ENCODE measurements at places on chromosomes 7 and 10.

GRCh38 chr7:139936760-139937310 is 107.8 kb downstream of the TBXAS1 start:
- H3K27ac ChIP-seq, result no peak overlapping the region
- no peaks in the 10 kb centered on the region for H3K27me3 ChIP-seq
- H3K4me1 ChIP-seq, result no peaks in the 10 kb centered on the region
- H3K36me3 ChIP-seq, result no peaks in the 10 kb centered on the region
- no peak for DNase-seq

GRCh38 chr7:54987772-54988171 is 31.0 kb upstream of the EGFR start:
- no peaks in the 10 kb centered on the region for H3K4me1 ChIP-seq
- H3K36me3 ChIP-seq, result no peaks in the 10 kb centered on the region
- H3K27me3 ChIP-seq, result no peaks in the 10 kb centered on the region
- no peak for DNase-seq

- no peaks in the 10 kb centered on the region for H3K4me1 ChIP-seq
- H3K27ac ChIP-seq, result no peak overlapping the region
- H3K27me3 ChIP-seq, result no peaks in the 10 kb centered on the region
- no peak overlapping the region for H3K4me3 ChIP-seq
Observed at GRCh38 chr10:52332815-52333214, 18.7 kb downstream of the DKK1 start.

GRCh38 chr10:77636967-77637531 is 559 bp downstream of the KCNMA1 start:
- no peak overlapping the region for H3K27ac ChIP-seq
- H3K4me1 ChIP-seq, result no peaks in the 10 kb centered on the region
- no peak for DNase-seq
- H3K27me3 ChIP-seq, result peaks cover 3% of the 10 kb centered on the region
- H3K4me3 ChIP-seq, result no peak overlapping the region

DNA sequence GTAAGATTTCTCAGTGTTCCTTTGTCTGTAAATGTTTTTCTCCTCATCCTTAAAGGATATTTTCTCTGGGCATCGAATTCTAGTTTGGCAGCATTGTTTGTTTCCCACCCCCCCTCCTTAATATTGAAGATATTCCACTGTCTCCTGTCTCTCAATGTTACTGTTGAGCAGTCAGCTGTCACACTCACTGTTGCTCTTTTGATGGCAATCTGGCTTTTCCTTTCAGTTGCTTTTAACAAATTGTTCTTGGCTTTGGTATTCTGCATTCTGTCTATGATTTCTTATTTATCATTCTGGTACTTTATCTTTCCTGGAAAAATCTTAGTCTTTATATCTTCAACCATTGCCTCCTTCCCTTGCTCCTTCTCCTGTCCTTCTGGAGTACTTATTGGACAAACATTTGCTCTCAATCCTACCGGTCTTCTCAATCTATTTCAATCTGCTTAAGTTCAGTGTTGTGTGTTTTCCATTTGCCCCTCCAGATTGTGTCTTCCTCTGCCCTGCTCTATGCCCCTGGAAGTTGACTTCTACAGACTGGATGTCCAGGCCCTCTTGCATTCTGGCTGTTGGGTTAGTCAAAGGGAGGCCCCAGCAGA is 9.3 kb upstream of the GTPBP4 start:
- no peak overlapping the region for H3K4me3 ChIP-seq
- DNase-seq, result no peak
- H3K27ac ChIP-seq, result no peak overlapping the region
- H3K4me1 ChIP-seq, result no peaks in the 10 kb centered on the region
- H3K27me3 ChIP-seq, result no peaks in the 10 kb centered on the region
- H3K36me3 ChIP-seq, result no peaks in the 10 kb centered on the region

DNA sequence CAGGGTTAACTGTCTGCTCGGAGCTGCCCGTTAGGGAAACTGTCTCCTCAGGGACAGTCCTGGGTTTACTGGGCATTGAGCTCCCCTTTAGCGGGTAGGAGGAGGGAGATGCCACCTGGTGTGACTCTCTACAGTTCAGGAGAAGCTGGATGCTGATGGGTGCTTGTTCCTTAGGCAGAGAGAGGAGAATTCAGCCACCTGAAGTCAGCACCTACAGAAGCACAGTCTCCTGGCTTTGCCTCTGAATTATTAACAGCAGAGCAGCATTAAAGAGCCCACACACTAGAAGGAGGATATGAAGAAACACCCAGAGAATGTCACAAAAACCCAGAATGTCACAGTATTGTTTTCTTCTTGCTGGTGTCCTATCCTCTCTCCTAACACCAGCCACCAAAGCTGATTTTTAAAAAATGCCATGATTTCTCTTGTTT is 696 bp downstream of the GIMAP4 start:
- peaks cover 14% of the 10 kb centered on the region for H3K4me1 ChIP-seq
- no peaks in the 10 kb centered on the region for H3K36me3 ChIP-seq
- no peaks in the 10 kb centered on the region for H3K27me3 ChIP-seq
- no peak overlapping the region for H3K4me3 ChIP-seq
- no peak for DNase-seq
- no peak overlapping the region for H3K27ac ChIP-seq

GRCh38 chr7:43938892-43939482 is 12.8 kb downstream of the UBE2D4 start:
- H3K36me3 ChIP-seq, result no peaks in the 10 kb centered on the region
- H3K27ac ChIP-seq, result no peak overlapping the region
- DNase-seq, result no peak
- H3K27me3 ChIP-seq, result no peaks in the 10 kb centered on the region

DNA sequence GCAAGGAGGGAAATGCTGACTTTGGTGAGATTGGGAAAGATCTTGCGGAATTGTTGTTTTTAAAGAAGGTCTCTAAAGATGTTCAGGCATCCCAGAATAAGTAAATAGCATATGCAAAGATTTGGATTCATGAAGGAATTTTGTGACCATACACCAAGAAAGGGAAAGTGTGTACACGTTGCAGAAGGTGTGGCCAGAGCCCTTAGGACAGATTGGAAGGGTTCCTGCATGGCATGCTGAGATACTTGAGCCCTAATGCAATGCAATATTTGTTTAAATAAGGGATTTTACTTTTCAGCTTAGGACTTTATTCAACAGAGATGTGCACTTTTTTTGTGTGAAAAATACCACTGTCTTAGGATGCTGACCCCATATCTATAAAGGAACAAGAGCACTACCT is 219.5 kb upstream of the INHBA start:
- H3K4me3 ChIP-seq, result no peak overlapping the region
- H3K27me3 ChIP-seq, result peaks cover 6% of the 10 kb centered on the region
- no peaks in the 10 kb centered on the region for H3K4me1 ChIP-seq
- no peak overlapping the region for H3K27ac ChIP-seq
- DNase-seq, result no peak
- H3K36me3 ChIP-seq, result no peaks in the 10 kb centered on the region

GRCh38 chr7:84091318-84091717 is 103.3 kb downstream of the SEMA3A start:
- H3K36me3 ChIP-seq, result no peaks in the 10 kb centered on the region
- H3K4me3 ChIP-seq, result no peak overlapping the region
- no peaks in the 10 kb centered on the region for H3K27me3 ChIP-seq
- peaks cover 38% of the 10 kb centered on the region for H3K4me1 ChIP-seq

- DNase-seq, result no peak
- no peaks in the 10 kb centered on the region for H3K36me3 ChIP-seq
- no peak overlapping the region for H3K27ac ChIP-seq
- H3K4me3 ChIP-seq, result no peak overlapping the region
Observed at GRCh38 chr10:53406532-53406931, 633.9 kb upstream of the MBL2 start.

GRCh38 chr7:66697449-66698438 is 42.8 kb upstream of the RABGEF1 start:
- H3K36me3 ChIP-seq, result 0 out of 2 replicates have a peak, but pooled peaks cover 2% of the 10 kb centered on the region
- no peaks in the 10 kb centered on the region for H3K27me3 ChIP-seq
- DNase-seq, result no peak
- H3K4me3 ChIP-seq, result no peak overlapping the region
- no peak overlapping the region for H3K27ac ChIP-seq

DNA sequence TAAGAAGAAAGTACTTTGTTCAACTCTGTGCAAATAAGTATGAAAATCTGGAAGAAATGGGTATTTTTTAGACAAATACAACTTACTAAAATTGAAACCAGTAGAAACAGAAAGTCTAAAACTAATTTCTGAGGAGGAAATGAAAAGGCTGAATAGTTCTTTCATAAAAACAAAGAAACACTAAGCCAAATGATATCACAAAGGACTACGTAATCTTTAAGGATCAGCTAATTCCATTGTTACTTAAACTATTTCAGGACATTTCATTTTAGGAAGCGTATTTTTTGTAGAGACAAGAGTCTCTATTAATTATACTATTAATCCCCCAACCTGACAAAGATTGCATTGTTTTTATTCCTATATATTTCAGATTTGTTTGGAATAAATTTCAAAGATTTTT is 11.2 kb upstream of the CCSER2 start:
- H3K36me3 ChIP-seq, result no peaks in the 10 kb centered on the region
- no peaks in the 10 kb centered on the region for H3K27me3 ChIP-seq
- H3K4me3 ChIP-seq, result no peak overlapping the region
- H3K27ac ChIP-seq, result no peak overlapping the region
- no peaks in the 10 kb centered on the region for H3K4me1 ChIP-seq

DNA sequence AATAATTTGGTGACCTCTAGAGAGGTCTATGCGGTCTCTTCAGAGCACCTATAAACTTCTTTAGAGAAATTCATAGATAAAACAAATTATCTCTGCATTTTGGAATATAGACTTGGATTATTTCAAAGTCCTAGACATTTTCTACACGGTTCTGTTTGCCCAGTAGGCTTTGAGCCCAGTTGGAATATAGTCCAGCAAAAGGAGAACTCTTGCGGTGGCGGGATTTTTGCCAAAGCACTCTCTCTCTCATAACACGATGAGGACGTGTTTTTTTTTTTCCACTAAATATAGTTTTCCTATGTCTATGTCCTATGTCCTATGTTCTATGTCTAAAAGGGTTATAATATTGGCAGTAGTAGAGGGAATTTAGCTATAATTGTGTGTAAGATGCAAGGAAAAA is 164.9 kb upstream of the AGR3 start:
- DNase-seq, result no peak
- no peaks in the 10 kb centered on the region for H3K36me3 ChIP-seq
- H3K4me1 ChIP-seq, result peaks cover 8% of the 10 kb centered on the region
- H3K4me3 ChIP-seq, result no peak overlapping the region

- no peaks in the 10 kb centered on the region for H3K4me1 ChIP-seq
- H3K36me3 ChIP-seq, result no peaks in the 10 kb centered on the region
- no peak overlapping the region for H3K4me3 ChIP-seq
- H3K27me3 ChIP-seq, result no peaks in the 10 kb centered on the region
- DNase-seq, result no peak
Observed at GRCh38 chr7:91383053-91383904, 119.0 kb downstream of the FZD1 start.

GRCh38 chr10:52956861-52957260 is 184.3 kb upstream of the MBL2 start:
- H3K27me3 ChIP-seq, result no peaks in the 10 kb centered on the region
- no peak overlapping the region for H3K4me3 ChIP-seq
- no peak for DNase-seq
- no peak overlapping the region for H3K27ac ChIP-seq
- no peaks in the 10 kb centered on the region for H3K4me1 ChIP-seq

DNA sequence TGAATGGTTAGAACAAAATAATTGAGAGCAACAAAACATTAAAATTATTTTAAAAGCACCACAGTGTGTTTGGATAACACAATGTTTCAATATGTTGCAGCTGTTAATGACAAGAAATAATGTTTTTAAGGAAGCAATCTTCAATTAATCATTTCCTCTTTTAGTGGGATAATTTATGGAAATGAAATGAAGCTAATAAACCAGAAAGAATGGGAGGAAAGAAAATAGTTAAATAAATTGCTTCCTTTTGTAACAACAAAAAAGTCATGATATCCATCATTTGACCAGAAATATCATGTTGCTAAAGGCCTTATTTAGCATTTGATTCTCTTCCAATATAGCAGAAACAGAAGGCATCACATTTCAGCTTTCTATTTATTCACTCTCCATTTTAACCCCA is 224.5 kb downstream of the SEMA3A start:
- H3K4me3 ChIP-seq, result no peak overlapping the region
- no peaks in the 10 kb centered on the region for H3K4me1 ChIP-seq
- H3K27me3 ChIP-seq, result no peaks in the 10 kb centered on the region

DNA sequence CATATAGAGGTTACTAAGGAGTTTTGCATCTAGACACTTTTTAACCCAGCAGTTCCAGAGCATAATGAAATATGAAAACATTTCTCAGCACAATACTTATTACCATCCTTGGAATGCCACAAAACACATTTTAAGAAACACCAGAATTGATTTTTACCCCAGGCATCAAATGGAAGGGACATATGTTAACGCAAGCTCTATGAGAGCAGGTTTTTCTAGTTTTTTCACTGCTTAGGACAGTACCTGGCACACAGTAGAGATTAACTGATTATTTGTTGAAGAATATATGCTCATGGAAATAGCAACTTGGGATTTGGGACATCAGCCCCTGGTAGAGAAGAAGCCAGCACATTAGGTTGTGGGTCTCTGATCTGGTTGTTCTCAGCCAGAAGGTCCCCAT is 67.0 kb upstream of the ARID5B start:
- no peak for DNase-seq
- H3K27me3 ChIP-seq, result no peaks in the 10 kb centered on the region
- no peak overlapping the region for H3K27ac ChIP-seq
- no peak overlapping the region for H3K4me3 ChIP-seq
- no peaks in the 10 kb centered on the region for H3K36me3 ChIP-seq

DNA sequence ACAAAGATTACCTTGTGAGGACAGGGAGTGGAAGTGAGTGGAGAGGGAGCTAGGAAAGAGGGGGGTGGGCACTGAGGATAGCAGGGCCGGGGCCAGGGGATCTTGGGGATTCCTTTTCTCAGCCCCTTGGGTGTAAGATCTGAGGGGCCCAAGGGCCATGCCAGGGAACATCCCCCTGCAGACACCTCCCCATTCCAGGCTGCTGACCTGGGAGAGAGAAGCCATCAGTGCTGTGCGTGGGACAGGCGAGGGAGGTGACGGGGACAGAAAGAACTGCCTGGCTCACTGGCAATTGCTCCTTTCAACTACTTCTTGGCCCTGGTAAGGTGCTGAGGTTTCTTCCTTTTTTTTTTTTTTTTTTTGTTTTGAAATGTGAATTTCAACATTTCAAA is 12.0 kb upstream of the BTBD16 start:
- no peak for DNase-seq
- no peak overlapping the region for H3K27ac ChIP-seq
- H3K4me1 ChIP-seq, result no peaks in the 10 kb centered on the region

DNA sequence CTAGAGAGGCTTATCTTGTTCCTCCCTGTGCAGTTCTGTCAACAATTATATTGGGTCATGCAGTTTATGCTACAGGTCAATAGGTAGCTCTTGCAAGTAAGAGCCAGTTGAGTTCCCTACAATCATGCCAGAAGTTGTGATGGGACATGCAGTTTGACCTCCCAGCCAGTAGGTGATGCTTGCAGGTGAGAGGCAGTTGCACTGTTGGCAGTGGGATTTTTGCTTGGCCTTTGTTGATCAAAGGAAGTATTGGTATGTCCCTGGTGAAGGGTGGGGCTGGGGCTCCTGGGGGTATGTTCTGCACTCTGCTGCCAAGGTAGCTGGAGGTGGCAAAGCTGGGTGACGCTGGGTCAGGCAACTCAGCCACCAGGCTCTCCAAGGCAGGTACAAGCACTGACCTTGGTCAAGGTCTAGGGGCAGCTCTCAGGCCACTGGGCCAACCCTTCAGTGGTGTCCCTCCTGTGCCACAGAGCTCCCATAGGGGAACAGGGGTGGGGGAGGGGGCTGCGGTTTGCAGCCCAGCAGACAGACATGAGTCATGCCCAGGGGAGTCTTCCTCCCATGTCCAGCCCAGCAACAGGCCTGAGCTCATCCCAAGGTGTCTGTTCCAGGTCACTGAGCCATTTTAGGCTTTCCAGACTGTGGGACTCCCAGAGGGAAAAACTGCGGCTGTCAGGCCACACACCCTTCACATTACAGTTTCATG is 43.3 kb downstream of the MEOX2 start:
- H3K4me1 ChIP-seq, result no peaks in the 10 kb centered on the region
- H3K27ac ChIP-seq, result no peak overlapping the region
- no peaks in the 10 kb centered on the region for H3K36me3 ChIP-seq
- no peak for DNase-seq
- H3K4me3 ChIP-seq, result no peak overlapping the region
